ENCODE measurements at places on chromosomes 6 and 20.

DNA sequence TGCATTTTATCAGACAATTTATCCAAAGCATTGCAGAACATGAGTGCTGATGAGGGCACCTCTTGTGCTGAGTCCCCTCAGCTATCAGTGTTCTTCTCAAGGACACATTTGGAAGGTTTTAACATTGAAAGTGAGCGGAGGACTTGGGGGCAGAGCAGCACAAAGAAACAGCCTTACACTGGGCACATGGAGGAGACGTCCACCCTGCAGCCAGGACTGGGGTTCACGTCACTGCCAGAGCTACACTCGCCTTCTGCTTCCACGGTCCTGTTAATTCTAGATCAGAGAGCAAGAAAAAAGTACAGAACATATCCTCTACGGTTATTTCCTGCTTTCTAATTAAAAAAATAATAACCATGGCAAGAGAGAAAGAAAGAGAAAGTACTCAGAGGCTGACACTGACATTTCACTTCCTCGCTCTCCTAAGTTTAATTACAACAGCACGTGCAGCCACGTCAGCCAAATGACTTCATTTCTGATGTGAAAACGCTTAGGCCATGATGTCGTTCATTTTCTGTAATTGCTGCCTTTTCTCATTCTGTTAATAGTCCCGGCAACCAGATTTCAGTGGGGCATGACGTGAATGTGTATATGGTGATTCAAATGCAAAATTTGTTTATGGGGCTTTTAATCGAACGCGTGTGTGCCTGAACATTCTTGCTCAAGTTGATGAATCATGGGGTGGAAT, 5.1 kb downstream of the PRND start:
- DNase-seq: no peak

DNA sequence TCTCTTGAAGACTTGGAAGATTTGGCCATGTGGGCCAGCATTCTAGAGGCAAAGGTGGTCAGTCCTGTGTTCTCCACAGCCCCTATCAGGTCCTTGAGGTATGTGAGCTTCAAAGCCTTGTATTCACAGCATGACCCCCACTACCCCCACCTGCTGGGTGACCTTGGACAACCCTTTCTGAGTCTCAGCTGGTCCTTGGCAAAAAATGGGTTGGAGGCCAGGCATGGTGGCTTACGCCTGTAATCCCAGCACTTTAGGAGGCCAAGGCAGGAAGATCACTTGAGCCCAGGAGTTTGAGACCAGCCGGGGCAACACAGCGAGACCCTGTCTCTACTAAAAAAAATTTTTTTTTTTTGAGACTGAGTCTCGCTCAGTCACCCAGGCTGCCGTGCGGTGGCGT, 42.6 kb downstream of the UBE2V1 start:
- no peak for DNase-seq

- DNase-seq: no peak
Observed at GRCh38 chr6:169177516-169178166, 76.0 kb downstream of the THBS2 start.

GRCh38 chr6:87755708-87756671, 54.0 kb upstream of the AKIRIN2 start:
- no peak for DNase-seq

GRCh38 chr20:4959592-4959991, 41.7 kb downstream of the SLC23A2 start:
- no peak for DNase-seq

- DNase-seq: no peak
Observed at GRCh38 chr6:7144872-7145584, 37.3 kb downstream of the RREB1 start.

GRCh38 chr20:25282034-25282781, 34.3 kb downstream of the PYGB start:
- no peak for DNase-seq

- DNase-seq: no peak
Observed at GRCh38 chr20:49885558-49886332, 29.6 kb downstream of the SPATA2 start.

DNA sequence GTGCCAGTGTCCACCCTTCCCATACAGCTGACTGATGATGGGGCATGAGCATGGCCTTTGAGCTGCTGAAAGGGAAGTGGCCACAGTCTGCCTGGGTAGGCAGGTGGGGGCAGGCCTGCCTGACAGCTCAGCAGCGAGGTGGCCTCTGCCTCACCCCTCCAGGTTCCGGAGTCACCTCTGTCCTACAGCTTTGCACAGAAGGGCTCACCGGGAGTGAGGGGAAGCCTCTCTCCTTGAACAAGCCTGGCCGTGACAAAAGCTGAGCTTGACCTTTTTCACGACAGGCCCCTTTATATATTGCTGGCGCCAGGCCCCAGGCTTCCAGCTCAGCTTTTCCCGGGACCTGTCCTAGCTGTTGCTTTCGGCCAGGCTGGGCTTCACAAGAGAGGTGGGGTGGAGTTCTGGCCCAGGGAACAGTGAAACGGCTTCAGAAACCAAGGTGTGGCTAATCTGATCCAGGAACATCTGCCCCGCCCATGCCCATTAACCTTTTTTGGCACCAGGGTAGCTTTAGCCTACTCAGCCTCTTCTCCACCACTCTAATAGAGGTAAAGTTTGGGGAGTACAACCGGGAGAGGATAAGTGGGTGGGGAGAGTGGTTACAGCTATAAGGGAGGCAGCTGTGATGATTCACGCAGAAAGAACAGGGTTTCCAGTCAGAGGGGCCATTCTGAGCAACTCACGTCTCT, 42.9 kb downstream of the C6orf132 start:
- no peak for DNase-seq

DNA sequence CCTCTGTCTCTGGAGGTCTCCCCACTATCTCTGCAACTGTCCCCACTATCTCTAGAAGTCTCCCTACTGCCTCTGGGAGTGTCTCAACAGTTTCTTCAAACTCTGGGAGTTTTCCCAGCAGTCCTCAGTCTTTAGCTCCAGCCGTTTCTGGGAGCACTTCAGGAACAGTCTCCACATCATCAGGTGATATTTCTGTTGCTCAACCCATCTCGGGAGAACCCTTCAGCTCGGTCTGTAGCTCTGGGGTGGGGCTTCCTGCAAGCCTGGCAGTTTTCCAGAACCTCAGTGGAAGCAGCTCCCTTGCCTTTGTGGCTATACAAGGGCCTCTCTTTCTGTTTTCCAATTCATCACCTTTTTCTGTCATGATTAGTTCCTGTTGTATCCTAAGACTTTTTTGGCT, 3.0 kb upstream of the SFTA2 start:
- no peak for DNase-seq

- no peak for DNase-seq
Observed at GRCh38 chr6:75024828-75025227, 181.0 kb downstream of the COL12A1 start.

GRCh38 chr20:51389543-51390264, 152.8 kb downstream of the NFATC2 start:
- DNase-seq: no peak

- no peak for DNase-seq
Observed at GRCh38 chr20:43040427-43040826, 149.3 kb downstream of the PTPRT start.

- no peak for DNase-seq
Observed at GRCh38 chr6:159261995-159262394, 92.8 kb downstream of the FNDC1 start.

DNA sequence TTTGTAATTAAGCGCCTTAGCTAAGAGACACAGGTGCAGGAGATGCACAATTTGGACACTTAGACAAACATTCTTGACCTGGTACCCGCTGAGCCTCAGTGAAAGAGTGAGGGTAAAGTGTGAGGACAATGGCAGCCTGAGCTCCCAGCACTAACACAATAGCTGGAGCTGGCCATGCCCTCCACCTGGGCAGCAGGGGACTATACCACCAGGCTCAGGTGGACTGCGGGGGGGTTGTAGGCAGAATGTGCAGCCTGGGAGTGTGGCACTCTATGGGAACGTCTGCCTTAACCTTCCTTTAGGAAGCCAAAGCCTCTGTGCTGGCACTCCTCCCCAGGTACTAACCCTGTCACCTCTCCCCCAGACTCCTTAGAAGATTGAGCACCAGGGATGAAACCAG, 23.6 kb downstream of the PRKN start:
- DNase-seq: no peak

GRCh38 chr6:137286368-137286767, 67.2 kb upstream of the IFNGR1 start:
- DNase-seq: no peak

- no peak for DNase-seq
Observed at GRCh38 chr20:1375515-1375914, 17.3 kb downstream of the FKBP1A start.

GRCh38 chr6:67219346-67219745, 1415.7 kb upstream of the ADGRB3 start:
- no peak for DNase-seq

- no peak for DNase-seq
Observed at GRCh38 chr6:138428944-138429598, 25.0 kb downstream of the HEBP2 start.

DNA sequence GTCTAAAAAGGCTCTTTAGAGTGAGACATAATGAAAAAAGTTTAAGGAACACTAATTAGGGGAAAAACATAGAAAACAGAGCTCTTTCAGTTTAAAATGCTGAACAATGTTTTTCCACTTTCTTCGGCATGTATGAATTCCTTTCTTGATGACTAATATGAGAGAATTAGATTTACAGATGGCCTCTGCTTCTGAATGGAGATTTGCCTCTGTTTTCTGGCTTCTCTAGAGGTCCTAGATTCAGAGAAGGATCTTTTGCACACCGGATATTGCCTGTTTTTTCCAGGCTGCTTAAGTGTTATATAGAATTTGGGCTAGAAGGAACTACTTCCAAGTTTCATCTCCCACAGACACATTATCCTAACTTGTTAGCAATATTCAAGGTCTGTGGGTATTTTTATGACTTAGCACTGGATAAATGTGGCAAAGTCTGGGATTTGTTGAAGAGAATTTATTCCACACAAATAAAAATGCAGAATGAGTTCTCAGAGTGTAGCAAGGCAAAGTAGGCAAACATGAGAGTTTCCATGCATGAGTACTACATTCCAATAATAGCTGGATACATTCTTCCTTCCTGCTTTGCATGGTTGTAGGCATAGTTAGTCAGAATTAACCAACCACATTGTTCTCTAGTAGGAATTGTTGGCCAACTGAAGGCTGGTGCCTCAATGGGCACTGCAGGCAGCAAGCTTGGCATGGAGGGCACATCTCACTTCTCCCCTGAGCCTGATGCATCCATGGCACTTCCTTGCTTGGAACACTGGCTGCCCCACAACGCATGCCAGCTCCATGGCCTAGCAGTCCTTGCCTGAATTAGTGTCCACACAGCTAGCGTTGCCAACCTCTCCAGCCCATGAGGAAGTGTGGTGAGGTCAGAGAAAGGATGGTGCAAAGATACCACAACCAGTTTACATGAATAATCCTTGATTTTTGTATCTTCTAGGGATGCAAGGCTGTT, 224.2 kb downstream of the CLIC5 start:
- no peak for DNase-seq

DNA sequence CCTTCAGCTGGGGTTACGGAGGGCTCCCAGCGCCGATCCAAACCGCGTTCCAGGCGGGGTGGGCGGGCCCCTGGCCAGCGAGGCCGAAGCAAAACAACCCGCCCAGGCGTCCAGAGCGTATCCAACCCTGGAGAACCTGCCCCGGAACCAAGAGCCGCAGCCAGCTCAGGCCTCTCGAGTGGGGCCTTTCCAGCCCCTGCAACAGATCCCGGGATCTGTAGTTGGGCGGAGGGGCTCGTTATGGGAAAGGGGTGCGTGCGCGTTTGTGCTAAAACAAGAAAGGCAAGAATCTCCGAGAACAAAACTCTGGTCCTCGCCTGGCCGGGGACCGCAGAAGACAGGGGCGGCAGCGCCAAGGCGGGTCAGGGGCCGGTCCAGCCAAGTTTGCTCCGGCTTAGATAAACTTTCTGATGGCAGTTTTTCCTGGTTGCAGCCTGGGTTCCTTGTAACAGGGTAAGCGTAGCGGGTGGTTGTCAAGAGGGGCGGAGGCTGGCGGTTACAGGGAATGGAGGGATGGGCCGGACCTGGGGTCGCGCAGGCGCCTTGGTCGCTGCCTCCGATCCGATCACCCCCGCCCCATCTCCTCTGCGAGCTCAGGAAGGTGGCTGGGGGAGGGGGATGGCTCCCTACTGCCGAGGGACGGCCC, 448 bp upstream of the RIN2 start:
- DNase-seq: no peak

GRCh38 chr6:17059850-17060249, 42.0 kb upstream of the STMND1 start:
- no peak for DNase-seq

DNA sequence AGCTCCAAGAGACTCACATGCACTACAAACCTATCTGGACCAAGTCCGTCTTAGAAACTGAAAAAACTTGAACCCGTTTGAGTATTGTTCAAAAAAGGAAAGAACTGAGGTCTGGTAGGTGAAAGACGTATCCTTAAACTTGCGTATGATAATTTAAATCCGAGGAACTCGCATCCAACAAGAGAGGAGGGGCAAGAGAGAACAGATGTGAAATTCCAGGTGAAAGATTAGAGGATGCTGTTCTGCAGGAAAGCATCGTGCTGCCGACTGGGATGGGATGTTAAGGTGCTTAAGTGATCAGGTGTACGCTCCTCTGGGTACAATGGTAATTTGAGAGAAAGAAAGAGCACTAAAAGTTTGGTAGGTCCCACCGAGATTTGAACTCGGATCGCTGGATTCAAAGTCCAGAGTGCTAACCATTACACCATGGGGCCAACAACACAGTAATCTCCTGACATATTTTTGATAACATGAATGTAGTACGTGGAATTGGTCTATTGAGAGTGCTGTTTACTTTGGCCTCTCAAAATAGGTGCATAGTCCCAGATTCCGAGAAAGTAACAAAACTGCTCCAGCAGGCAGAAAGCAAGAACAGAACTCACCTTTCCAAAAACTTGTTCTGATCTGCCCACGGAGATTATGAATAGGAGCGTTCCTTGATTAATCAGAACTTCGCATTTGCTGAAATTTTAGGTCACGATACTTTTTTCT, 53.5 kb upstream of the BTN3A2 start:
- peak; percentile 57 for DNase-seq

DNA sequence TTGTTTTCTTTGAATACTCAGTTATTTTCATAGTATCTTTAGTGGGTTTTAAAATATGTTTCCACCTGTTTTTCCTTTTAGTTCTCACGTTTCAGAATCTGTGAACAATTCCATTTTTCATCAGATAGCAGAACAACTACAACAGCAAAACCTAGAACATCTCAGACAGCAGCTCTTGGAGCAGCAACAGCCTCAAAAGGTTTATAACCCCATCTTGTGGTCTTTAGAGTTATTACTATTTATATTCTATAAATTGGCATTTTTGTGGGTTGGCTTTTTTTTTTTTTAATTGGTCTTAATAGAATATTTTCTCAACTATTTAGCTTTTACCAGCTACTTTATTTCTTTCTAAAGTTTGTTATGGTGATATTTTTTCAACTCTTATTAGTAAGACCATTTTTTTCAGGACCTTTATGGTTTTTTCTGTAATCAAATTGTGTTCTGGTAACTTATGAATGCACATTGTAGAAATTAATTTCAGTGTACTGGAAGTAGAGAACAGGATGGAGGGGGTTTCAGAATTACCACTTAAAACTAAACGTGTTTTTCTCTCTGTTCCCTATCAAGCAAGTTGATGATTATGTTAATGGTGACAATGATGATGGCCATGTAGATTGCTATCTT, 72.2 kb downstream of the SCAF8 start:
- DNase-seq: no peak

All from activated CD8-positive, alpha-beta memory T cell treated with anti-CD3 and anti-CD28 coated beads for 48 hours (primary cell).